Activated T-helper 1 cell treated with anti-CD3 and anti-CD28 coated beads, Interleukin-12 subunit alpha, Interleukin-12 subunit beta, Interleukin-2, Interleukin-4 antibody, amounts not matched to agents 30 ng/mL and 10 ng/mL and 1 ng/mL, durations not matched to agents 14 hours and 24 hours and 36 hours (primary cell): ENCODE measurements at places on chromosomes 11 and 22.

DNA sequence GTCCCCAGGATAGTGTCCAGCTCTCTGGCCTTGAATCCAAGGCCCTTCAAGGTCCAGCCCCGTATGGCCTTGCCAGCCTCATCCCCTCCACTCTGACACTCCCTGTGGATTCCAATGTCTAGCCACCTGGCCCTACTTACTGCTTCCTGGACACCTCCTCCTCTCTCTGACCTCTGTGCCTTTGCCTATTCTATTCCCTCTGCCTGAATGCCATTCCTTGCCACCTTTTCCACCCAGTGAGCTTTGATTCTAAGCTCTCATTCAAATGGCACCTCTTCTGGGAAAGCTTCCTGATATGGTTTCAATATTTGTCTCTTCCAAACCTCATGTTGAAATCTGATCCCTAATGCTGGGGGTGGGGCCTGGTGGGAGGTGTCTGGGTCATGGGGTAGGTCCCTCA lies 31.9 kb upstream of the TTLL12 start:
- DNase-seq = no peak

DNA sequence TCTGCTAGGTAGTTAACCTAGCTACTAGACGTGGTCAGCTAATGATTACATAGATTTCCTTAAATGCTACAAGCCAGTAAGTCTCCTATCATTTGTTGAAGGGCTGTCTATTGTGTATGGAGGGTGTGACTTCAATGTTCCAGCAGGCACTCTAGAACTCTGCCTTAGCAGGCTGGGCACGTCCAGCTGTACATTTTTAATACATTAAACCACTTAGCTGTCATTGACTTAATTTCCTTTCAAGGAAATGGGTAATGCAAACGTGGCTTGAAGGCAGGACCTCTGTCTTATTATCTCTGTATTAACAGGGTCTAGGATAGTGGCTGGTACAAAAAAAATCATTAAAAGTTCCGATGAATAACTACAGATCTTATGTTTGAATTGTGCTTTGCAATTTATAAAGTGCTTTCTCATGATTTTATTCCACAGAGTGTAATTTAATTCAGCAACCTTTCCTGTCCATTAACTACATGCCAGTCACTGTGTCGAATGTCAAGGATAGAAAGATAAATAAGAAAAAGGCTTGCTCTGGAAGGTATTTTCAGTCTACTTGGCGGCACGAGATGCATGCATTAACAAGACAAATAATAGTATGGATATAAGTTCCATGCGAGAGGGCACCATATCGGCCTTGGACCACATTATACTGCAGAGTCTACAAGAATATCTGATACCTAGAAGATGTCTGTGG lies 60.3 kb downstream of the APOL3 start:
- DNase-seq = no peak

DNA sequence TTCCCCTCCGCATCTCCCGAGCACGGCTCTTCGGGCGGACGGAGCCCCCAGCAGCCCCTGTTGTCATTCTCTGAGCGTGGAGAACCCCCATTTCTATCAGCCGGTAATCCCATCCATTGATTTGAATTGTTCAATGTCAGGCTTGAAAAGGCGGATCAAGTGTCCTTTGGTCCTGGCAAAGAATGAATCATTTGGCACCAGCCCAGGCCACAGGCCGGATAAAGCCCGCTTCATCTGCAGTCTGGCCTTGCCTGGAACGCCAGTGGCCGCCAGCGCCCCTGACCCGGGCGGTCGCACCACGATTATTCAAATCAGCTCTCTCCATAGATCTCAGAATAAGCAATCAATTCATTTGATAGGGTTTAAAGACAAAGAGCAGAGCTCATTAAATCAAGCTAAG lies 188.9 kb downstream of the BRD1 start:
- no peak for DNase-seq

- peak; percentile 80 for DNase-seq
Measured at GRCh38 chr11:34234086-34234740, 123.6 kb downstream of the ABTB2 start.

DNA sequence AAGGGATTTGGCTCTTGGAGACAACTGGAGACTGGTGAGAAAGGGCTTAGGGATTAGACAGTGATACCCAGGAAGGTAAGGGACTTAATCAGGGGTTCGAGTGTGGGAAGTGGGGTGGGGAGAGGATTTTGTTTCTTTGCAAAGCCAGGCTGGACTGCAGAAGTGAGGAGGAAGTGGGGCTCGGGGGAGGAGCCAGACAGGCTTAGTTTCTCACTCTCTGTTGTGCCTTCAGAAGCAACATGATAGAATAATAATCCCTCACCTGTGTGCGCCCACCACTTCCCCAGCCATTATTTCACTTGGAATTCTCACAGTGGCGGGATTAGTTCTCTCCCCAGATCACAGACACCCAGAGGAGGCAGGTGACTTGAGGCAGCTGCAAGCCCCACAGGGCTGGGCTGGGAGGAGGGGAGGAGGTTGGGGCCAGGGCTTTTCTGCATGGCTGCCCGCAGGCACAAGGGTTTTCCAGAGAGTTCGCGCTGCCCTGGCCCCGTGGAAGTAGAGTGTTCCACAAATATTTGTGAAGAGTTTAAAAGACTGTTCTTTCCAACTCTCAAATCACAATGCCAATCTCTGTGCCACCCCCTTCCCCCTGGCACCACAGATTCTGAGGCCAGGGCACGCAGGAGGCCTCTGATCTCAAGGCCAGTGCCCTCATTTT lies 4.0 kb upstream of the SEC14L2 start:
- DNase-seq = no peak

DNA sequence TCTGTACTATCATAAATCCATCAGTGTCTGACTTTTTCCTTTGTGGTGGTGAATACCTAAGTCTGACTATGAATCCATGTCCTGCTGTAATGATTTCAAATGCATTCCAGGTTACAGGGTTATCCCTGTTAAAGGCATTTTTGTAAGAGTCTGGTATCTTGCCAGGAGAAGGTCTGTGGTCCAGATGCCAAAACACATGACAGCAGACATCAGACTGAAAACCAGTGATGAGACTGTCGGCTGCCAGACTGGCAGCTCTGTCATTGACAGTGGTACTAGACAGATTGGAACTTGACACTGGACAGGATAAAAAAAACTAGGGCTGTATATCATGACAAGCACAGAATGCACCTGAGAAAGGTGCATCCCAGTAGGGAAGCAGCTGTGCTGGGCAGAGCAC lies 301.8 kb upstream of the FAT3 start:
- no peak for DNase-seq
